Erythroblast (primary cell): ENCODE measurements at places on chromosomes 13 and 19.

DNA sequence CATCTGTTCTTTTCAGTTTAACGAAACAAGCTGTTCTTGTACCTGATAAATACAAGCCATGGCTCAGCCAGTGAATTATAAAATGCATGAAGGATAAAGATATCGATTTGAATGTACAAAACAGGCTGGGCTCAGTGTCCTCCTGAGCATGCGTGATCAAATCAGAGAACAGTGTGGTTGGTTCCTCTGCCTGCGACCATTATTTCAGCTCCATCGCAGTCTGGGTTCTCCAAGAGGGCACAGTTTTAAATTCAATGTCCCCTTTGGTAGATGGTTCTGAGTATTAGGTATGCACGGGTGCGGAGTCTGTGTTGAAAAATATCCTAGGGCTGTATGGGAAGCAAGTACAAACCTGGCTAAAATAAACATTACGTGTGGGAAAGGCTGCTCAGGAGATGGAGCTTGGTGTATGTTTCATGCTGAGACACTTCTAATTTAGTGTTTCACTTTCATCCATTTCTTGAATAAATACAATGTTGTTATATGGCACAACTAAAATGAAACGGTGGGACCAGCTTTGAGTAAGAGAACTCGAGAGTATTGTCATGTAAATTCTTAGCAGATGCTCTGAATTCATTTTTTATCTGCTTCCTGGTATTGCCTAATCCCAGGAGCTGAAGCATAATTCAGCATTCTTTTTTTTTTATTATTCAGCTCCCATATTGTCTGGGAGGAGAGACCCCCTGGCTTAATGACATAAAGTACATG is 458.7 kb downstream of the MYO16 start:
- DNase-seq: no peak

GRCh38 chr19:54682306-54682856 is 19.6 kb downstream of the LILRB4 start:
- DNase-seq: no peak

DNA sequence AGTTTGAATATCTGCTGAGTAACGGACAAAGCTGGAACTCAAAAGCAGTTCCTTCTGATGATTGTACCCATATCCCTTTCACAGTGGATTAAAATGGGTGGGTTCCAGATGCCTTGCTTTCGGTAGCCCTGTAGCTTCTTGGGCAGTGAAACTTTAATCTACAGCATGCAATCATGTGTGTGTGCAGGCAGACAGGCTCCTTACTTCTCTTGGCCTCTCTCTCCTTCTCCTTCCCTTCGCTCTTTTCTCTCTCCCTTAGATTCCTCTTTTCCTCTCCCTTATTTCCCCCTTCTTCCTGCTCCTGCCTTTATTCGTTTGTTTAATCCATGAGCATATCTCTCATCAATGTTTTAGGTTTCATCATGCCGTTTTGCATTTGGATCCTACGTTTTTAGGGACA is 8.1 kb downstream of the DGKH start:
- DNase-seq: no peak

- peak; percentile 11 for DNase-seq
Measured at GRCh38 chr13:47829690-47830089, 171.4 kb downstream of the SUCLA2 start.

GRCh38 chr19:1511318-1512317 is 1.2 kb downstream of the ADAMTSL5 start:
- no peak for DNase-seq

DNA sequence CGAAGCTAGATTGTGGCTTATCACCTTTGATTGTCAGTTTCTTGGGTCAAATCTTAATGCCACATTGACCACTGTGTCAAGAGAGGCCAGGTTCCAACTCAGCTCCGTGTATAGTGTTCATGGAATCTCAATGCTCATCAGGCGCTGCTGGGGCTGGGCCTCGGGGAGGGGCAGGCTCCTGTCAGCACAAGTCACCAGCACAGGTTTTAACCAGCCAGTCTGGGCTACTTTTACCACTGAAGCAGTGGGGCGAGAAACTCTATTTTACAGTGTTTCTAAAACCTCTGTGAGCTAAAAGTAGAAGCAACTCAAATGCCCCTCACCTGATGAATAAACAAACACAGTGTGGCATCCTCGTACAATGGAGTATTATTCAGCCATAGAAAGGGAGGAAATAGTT is 118.7 kb upstream of the GJB6 start:
- no peak for DNase-seq

- DNase-seq: no peak
Measured at GRCh38 chr13:39895254-39895653, 239.8 kb downstream of the COG6 start.

GRCh38 chr13:98544104-98544710 is 32.7 kb downstream of the STK24 start:
- no peak for DNase-seq

GRCh38 chr13:42638101-42638500 is 64.1 kb downstream of the TNFSF11 start:
- DNase-seq: no peak

GRCh38 chr19:49056101-49056901 is 1.2 kb downstream of the CGB7 start:
- DNase-seq: peak; percentile 45

DNA sequence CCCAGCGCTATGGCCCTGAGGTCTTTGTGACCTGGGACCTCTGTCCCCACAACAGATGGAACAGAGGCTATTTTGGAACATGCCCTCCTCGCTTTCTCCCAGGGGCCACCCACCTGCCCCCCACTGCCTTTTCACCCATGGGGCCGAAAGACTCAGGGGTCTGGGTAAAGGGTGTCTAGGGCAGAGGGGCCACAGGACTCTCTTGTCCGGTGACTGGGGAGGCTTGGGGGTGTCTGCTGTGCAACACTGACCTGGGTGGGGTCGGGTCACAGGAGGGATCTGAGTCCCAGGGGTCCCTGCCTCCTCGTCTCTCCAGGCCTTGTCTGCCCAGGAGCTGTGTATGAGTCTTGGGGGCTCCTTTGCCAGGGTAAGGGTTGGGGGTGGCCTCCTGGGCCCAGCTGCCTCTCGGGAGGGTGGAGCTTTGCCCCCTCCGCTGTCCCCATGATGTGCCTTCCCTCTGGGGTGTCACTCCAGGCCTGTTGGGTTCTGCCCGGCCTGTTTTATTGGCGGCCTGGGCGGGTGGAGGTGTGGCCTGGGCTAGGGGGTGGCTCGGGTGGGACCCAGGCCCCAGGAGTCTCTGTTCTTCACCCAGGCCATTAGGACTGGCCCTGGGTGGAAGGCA is 2.1 kb downstream of the ARID3A start:
- DNase-seq: no peak

GRCh38 chr19:6667114-6667627 is 2.8 kb downstream of the TNFSF14 start:
- DNase-seq: no peak

DNA sequence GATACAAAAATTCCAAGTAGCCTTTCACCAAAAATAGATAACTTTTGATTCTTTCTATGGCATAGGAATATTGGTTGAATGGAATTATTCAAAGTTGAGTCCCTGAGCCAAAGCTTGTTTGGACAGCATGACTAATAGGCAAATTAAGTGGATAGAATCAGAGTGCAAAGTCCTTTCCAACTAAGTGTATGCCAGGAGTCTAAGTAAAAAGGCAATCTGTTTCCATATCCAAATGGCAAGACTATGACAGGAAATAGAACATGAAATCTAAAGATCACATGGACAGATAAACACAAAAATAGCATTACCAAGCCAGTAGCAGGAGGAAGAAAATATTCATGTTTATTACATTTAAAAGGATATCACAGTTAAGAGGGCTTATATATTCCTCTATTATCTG is 804.6 kb downstream of the SLITRK6 start:
- DNase-seq: no peak

- DNase-seq: peak; percentile 75
Measured at GRCh38 chr19:47391510-47392223, 27.7 kb downstream of the MEIS3 start.

GRCh38 chr19:8611391-8611876 is 919 bp upstream of the ADAMTS10 start:
- DNase-seq: no peak

GRCh38 chr19:434152-434960 is 25.4 kb upstream of the C2CD4C start:
- no peak for DNase-seq

- DNase-seq: no peak
Measured at GRCh38 chr19:29563486-29564101, 37.8 kb downstream of the VSTM2B start.

DNA sequence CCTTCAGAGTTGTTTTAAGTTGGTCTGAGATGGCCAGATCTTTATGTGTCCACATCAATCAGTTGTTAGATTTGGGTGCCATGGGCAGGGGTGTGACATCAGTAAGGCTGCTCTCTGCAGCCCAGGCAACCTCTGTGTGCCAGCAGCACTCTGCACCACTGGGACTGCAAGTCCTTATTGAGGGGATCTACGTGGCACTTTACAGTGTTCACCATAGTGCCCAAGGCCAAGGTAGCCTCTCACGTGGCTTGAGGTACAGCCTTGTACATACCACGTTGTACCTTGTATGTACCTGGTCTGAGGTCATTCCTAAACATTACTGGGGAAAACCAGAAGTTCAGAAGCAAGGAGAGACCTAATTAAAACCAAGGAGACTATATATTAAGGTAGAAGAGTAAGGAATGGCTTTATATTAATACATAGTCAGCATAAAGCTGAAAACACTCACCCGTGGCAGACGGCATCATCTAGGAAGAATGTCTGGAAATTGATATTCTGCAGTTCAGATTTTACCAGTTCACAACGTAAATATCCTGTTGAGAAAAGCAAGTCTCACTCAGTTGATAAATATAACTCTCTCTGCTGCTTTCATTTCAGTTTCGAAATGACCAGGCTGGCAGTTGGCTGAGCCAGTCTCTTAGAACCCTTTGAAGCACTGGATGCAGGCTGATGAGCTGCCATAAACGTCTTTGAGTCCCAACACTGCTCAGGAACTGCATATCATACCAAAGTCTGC is 128.8 kb downstream of the ZDHHC20 start:
- no peak for DNase-seq
